ENCODE measurements at places on chromosomes 2 and 18. TPM values are rescaled to one million over a fixed set of nuclear protein-coding genes. Genes with fewer than 3 reads are reported as not detected.

DNA sequence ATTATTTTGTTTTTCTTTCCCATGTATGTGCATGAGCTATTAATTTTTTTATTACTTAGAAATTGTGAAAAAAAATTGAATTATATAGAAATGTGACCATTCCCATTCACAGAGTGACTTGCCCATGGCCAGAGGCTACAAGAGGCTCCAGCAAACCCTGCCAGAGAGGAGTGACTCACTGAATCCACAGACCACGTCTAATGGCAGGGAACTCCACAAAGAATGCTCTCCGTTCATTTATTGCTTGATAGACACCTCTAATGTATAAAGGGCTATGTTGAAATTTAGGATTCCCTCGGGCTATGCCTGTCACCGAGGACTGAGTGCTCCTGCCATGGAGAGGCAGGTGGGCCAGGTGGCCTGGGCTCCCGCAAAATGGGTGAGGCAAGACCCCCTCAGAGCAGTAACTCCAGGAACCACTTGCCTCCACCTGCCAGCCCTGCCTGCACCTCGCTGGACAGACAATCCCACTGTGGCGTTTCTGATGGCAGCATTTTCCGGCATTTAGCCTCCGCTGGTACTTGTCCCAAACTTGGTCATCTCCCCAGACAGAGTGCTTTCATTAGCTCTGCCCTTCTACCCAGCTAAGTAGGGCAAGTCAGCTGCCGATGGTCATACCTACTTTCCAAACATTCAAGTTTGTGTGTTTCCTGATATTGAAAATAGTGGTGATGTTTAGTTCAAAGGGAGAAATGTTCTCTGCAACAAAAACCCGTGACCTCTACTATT lies 200.3 kb downstream of the PRKCE start:
- no peak for DNase-seq

- no peak for DNase-seq
Measured at GRCh38 chr18:37566479-37567060, 972 bp upstream of the CELF4 start.

ALK gene
- not detected for total RNA-seq

DNA sequence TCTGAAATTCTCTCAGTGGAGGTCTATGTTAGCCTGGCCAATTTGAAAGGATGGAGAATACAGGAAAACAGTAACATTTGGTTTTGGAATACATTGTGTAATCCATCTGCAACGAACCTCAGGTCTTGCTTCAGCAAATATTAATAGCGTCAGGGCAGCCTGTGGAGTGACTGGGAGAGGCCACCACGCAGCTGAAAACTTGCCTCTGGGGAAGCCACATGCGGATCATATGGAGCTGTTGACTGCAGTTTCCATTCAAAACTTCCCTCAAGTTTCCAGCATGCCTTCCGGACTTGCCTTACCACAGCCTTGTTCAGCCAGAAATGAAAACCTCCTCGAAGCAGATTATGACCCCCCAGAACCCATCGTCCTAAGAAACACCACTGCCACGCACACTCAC lies 25.7 kb downstream of the BCL11A start:
- no peak for DNase-seq

DNA sequence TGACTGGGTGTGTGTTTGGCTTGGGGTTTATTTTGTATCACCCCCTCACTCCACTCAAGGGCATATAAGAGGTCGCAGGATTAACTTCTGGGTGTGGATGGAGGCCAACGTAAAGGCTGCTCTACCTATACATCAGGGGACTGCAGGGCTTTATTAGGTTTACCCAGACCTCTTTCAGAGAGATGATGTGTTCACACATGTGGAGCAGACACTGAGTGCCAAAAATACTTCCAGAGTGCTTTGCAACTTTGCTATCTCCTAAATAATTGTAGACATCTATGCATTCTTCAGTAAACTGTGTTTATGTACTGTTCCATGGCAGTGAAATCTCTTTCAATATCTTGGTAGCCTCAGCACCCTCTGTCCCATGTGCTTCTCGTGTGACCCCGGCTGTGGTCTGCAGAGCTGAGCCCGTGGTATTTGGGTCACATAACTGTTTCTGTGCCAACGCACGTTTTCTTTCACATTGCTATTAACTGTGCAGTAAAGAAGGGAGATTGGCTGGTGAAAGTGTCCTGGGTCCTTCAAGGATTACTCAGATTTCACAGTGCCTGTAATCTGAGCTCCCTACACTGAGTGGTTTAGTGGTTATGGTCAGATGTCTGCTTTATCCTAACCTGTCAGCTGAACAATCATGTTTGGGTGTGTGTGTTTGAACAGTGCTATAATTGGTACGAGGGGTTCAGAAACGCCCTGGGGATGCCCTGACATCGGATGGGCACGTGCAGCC lies 208.1 kb downstream of the VAPA start:
- no peak for DNase-seq

ANKRD30BL gene
- total RNA-seq = not detected

GRCh38 chr2:31813016-31813415 lies 197.8 kb downstream of the MEMO1 start:
- no peak for DNase-seq

DNA sequence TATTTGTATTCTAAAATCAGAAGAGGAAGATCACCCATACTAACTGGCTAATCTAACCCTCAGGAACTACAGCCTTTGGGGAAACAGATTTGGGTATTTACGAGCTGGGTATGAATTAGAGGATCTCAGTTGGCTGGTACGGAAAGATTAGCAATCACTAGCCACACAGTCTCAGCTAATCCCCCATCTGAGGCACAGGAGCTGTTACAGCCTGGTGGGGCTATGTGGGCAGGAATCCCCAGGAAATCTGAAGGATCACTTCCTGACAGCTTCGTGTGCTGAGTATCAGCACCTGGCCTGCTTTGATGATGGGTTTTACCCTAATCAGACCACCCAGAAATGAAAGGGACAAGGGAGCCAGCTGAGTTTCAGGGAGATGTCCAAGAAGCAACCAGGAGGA lies 206.3 kb downstream of the AFF3 start:
- DNase-seq = no peak

- DNase-seq = no peak
Measured at GRCh38 chr2:151337643-151338042, 19.7 kb upstream of the TNFAIP6 start.

DNA sequence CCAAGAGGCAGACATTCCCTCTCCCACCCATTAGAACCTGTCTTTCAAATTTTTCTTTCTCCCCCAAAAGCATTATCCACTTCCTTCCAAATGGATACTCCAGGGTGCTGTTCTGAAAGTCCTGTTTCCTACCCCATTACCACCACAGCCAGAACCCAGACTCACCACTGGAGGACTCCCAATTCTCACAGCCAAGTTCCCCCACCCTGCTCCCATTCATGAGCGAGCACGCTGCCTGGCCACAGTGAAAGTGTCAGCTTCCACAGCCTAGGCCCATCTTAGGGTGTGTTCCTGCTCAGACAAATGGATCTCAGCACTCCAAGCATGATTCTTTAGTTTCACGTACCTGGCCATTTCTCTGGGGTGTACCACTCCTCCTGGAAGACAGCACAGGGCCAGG lies 3.8 kb upstream of the ANKRD53 start:
- no peak for DNase-seq

OTOF gene
- total RNA-seq = not detected

DTNA gene
- not detected for total RNA-seq

- DNase-seq = no peak
Measured at GRCh38 chr2:39487398-39488250, 50.5 kb upstream of the MAP4K3 start.

GRCh38 chr2:143954186-143954585 lies 565.7 kb downstream of the ZEB2 start:
- DNase-seq = no peak

DNA sequence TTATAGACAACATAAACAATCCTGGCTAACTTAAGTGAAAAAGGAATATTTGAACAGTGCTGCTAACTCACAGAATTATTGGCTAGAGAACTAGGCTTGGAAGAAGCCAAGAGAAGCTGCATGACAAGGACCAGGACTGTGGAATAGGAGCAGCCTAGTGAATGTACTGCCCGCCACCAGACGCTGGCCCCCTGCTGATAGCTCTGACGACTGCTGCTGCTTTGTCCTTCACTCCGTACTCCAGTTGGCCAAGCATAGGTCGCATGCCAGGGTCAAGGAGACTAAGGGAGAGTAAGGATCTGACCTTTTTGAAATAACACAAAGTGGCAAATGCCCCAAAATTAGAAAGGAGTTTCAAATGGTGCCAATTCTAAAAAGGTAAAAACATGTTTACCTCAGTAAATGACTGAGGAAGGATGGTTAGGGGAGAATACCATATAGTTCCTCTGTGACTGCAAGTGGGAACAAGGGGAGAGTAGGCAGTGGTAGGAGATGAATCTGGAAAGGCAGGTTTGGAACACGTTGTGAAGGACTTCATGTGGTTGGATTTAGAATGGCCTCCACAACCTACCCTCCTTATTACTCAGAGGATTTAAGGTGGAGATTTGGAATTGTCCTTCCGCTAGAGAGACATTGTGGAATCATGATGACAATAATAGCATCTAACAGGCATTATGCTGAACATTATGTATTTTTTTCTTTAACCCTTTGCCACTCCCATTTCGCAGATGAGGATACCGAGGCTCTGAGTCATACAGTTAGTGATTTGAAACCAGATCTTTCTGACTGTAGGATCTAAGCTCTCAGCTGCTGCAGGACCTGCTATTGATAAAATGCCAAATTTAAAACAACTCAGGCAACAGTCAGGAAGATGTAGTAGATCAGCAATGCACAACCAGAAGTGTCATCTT lies 19.5 kb downstream of the STRADB start:
- DNase-seq = no peak

- no peak for DNase-seq
Measured at GRCh38 chr2:135762022-135762421, 20.4 kb downstream of the UBXN4 start.

DNA sequence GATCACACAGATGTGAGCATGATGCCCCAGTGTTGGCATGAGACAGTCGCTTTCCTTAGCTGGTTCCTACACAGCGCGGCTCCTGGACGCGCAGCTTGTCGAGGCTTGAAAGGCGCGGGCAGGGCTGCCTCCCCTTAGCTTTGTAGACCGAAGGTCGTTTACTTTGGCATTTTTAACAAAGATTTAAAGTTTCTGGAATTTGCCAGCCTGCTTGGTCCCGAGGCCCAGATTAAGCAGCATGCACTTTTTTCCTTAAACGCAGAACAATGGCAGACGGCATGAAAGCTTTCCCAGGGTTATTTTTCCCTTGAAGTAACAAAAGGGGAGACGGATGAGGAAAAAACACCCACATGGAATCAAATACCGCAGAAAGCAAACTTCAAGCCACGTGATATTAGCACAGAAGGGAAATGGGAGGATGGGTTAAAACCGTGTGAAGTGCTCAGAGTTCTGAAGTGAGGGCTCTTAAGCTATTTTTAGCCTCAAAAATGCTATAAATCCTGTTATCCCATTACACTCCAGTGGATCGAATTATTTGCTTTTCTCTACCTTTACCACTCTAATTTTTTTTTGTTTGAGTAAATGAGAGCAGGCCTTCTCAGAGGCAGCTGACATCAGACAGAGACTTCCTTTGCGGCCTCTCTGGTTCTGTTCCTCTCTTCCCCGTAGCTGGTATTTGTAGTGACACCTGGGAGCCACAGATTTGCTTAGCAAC lies 55.7 kb downstream of the NPAS2 start:
- DNase-seq = no peak

GRCh38 chr2:239293775-239294430 lies 106.9 kb downstream of the HDAC4 start:
- DNase-seq = no peak

DNA sequence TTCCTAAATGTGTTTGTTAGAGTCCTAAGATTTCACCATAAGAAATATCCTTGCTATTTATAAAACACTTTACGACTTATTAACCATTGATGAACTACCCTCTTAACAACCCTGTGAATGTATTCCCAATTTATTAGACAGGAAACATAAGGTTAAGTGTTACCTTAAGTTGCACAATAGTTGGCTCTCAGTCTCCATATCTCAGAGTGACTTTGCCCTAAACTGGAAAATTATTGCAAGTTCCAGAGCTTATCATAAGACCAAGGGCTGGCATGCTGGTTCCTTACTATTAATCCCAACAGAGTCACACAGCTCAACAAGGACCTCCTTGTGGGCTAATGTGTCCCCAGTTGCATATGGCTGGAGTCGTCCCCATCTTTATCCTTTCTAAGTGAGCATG lies 165.8 kb downstream of the INSIG2 start:
- no peak for DNase-seq

DNA sequence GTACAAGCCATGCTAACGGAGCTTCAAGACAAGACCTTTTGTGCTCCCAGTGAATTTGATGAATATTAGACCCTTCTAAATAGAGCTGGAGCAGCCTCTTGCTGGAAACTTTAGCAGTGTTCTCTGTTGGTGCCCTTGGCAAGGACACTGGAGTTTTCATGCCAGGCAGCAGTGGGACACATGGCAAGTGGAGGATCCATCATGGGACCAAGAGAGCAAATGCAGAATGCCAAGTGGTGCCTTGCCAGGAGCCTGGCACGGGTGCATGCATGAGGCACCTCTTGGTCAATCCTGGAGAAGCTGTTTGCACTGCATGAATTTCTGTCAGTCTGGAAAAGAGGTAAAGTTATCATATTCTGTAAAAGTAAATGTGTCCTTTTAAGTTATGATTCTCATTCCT lies 59.1 kb downstream of the NETO1 start:
- DNase-seq = no peak

DNA sequence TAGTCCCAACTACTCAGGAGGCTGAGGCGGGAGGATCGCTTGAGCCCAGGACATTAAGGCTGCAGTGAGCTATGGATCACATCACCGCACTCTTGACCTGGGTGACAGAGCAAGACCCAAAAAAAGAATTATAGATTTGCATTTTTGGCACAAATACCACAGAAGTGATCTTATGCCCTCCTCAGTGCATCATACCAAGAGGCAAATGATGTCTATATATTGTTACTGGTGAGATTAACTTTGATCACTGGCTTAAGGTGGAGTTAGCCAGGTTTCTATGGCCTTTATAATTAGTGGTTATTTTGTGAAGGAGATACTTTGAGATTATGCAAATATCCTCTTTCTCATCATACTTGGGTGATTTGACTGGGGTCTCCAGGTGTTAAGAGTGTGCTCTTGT lies 22.1 kb upstream of the CATIP start:
- no peak for DNase-seq

DNA sequence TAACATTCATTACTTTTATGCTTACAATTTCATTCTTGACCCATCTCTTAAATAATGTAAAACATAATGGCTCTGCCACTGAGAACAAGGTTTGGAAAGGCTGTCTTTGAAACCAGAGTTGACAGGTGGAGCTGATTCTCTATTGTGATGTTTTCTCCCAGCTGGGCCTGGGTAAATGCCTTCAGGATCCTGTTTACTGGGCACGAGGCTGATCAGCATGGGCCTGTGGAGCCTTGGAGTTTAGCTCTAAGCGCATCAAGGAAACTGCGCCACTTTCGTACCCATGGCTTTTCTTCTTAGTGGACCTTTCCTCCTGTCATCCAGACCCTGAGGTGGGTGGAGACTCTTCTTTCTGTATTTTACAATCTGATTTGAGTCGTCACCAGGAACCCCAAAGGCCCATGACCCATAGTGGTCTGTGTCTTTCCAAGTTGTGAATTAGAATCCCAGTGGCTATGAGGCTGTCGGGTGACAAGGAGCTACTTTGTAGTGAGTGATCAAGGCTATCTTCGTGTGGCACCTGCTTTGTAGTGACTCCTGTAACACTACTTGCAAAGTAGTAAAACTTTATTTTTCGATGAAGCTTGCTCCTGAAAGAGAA lies 123.1 kb downstream of the LPIN1 start:
- no peak for DNase-seq

GRCh38 chr18:79851950-79852349 lies 54.2 kb downstream of the KCNG2 start:
- DNase-seq = no peak

TPRKB gene
- 18.8 TPM for total RNA-seq

GRCh38 chr2:140295767-140296166 lies 1515.6 kb upstream of the NXPH2 start:
- no peak for DNase-seq

Measured in HT-29 (cell line).